Hematopoietic multipotent progenitor cell (in vitro differentiated cells): ENCODE measurements at places on chromosomes 7 and 10. TPM values are rescaled to one million over a fixed set of nuclear protein-coding genes. Genes with fewer than 3 reads are reported as not detected.

DNA sequence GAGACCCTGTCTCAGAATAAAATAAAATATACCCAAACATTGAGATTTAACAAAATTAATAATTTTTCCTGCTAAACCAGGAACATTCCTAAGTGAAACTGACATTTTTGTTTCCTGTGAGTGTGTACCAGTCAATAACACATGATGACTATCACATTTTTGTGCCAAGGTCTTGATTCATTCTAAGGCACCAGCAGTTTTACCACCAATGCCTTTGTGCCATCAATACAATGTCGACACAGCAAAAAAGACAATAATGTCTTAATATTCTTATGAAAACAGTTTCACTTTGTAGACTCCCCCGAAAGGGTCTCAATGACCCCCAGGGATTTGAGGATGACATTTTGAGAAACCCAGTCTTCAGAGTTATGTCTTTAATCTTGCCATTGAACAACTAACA lies 7.2 kb upstream of the CADPS2 start:
- DNase-seq: no peak

GRCh38 chr7:130752424-130752823 lies 18.4 kb upstream of the KLF14 start:
- no peak for DNase-seq

DNA sequence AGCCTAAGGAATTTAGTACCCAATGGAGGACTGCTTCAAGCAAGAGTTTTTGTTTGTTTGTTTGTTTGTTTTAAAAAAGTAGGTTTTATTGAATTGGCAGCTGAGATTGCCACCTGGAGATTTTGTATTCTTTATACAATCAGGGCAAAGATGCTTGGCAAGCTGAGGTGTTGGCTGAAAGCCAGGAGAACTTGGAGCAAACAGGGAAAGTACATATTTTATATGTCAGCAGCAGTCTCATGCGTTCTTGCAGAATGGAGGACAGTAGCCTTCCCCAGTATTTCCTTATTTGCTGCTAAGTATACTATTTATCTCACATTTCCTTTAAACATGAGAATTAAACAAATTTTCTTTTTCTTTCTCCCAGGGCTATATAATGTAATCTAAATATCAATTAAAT lies 22.6 kb upstream of the ICA1 start:
- no peak for DNase-seq

- DNase-seq: no peak
These were observed 33.4 kb downstream of the TNS3 start for GRCh38 chr7:47548546-47548945.

- DNase-seq: no peak
These were observed 343.3 kb upstream of the MKI67 start for GRCh38 chr10:128469515-128469914.

GRCh38 chr7:101995121-101995520 lies 177.7 kb downstream of the CUX1 start:
- DNase-seq: peak; percentile 67

DNA sequence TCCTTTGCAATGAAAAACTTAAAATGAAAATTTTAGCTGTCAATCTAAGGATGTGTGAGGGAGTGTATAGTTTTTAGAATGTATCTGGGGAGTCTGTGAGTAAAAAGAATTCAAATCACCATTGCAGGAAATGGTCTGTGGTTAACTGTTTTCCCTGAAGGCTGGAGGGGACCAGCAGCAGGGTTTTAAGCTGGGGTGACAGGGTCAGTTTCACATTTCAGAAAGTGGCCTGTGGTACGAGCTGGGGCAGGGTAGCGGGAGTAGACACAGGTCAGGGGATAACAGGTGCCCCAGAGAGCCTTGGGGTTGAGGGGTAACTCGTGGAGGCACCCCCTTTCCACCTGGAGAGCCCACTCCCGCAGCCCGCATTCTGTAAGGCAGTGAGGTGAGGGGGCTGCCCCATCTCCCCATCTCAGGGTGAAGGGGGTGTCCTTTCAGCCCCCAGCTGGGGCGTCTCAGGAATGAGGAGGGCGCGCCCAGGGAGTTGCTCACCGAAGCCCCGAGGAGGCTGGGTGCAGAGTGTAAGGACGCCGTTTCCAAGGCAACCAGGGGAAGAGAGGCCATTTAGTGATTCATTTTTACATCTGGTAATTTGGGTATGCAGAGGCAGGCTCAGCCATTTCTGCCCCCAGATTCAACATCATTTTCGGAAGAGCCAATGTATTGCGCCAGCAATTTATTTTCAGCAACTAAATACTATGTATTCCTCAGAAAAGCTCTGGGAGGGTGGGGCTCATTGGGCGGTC lies 168.9 kb downstream of the SLIT1 start:
- DNase-seq: no peak

IQUB gene
- total RNA-seq: under 0.01 TPM

MSS51 gene
- 1.3 TPM for total RNA-seq
